ENCODE measurements at places on chromosomes 3 and 15.

GRCh38 chr3:172616031-172616461, 92.8 kb upstream of the TNFSF10 start:
- DNase-seq: no peak

DNA sequence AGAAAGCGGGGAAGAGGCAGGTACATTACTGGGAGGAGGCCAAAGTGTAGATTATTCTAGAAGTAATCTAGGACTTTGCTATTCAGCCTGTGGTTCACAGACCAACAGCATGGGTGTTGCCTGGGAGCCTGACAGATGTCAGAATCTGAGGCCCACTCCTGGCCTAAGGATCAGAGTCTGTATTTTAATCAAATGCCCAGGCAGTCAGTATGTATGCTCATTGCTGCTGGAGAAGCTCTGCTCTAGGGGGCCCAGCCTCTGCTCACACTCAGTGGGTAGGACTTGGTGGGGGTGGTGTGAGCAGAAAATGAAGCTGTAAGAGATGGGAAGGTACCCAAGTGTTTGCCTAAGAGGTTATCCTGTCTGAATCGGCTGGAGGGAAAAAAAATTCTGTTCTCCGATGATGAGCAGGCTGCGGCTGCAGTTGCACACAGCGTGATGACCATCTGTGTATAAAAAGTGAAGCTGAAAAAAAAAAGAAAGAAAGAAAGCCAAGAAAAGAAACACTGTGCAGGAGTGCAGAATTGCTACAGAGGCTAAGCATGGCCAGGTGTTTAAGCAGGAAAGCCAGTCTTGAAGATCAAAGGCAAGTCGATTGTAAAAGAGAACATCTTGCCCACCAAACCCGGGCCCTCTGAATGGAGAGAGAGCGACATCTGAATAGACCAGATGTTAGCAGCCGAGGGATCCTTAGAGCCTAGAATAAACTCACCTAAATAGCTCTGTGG, 65.2 kb downstream of the EIF4E3 start:
- no peak for DNase-seq

- DNase-seq: no peak
These were observed 27.8 kb downstream of the SLC41A3 start for GRCh38 chr3:126056088-126056487.

GRCh38 chr3:128238184-128238489, 84.9 kb downstream of the EEFSEC start:
- no peak for DNase-seq

DNA sequence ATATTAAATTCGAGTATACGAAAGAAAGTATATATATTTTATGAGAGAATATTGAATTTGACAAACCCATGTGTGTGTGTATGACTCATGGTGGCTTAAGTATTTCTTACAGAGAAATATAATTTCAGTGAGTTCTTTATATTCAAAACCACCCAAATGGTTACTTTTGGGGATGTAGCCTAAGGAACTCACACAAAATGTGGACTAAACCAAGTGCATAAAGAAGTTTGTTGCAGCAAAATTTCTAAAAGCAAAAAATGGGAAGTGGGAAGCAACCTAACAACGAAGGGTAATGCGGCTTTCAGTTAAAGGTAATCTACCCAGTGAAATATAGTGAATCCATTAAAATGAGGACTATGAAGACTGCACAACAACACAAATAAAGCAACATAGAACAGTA, 277.1 kb downstream of the EDEM1 start:
- DNase-seq: no peak

DNA sequence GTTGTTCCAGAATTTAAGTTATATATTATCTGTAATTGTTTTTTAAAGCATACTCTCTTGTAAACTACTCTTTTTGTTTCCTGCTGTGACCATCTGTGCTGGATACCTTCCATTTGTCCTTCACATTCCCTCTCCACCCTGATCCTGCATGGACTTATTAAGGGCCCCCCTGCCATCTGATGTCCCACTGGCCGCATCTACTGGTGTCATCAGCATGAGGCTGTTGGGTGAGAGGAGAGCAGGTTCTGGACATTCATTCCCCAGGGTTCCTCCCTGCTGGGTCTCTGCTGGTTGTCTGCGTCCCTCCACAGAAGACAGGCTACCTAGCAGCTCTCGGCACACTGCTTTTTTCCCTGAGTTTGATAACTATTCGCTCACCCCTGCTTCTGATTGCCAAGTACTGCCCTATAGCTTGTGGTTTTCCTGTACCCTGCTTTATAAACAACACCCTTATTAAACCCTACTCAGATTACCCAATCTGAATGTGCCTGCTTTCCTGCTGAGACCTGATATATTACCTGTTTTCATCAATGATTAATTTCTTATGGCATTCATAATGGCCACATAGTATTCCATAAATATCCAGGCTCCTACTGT, 7.7 kb downstream of the CMTM8 start:
- DNase-seq: no peak

DNA sequence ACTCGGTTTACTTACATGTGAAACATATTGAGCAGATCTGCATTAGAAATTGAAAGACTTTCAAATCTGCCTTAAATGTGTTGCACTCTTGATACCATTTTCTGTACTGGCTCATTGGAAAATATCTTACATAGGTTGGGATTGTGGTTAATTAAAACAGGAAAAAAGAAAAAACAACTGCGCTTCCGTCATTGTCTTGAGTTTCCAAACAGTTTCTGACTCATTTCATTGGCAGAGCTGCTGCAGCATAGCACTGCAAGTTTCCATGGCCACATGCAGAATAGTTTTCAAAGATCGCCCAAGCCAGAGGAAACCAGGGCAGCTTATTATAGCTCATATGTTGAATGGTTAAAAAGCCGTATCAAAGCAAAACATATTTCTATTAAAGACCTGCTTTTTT, 446.6 kb upstream of the BCHE start:
- no peak for DNase-seq

- no peak for DNase-seq
These were observed 14.0 kb downstream of the PLCL2 start for GRCh38 chr3:16898595-16899395.

- no peak for DNase-seq
These were observed 11.2 kb downstream of the IGDCC4 start for GRCh38 chr15:65411465-65412071.

Measured in NCI-H1436 treated with DMSO at 0.1 percent for 48 hours (cell line).